Activated naive CD4-positive, alpha-beta T cell treated with anti-CD3 and anti-CD28 coated beads for 36 hours (primary cell): ENCODE measurements at places on chromosomes 4 and X.

DNA sequence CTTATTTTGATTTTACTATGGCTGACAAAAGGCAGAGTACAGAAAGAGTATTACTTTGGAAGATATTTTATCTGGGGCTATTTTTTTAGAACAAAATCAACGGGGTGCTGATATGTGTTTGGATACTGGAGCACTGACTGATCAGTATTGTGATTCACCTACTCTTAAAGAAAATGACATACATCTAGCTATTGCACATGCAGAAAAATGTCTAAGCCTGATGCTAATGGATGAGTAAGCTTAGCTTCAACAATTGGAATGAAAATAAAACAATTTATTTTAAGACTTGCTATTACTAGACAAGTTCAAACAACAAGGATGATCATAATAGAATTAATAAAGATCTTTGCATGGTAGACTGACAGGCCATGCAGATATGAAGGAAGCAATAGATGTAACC is 262.0 kb downstream of the PPP1R2C start:
- no peak for DNase-seq

- no peak for DNase-seq
These were observed 77.0 kb downstream of the REELD1 start for GRCh38 chr4:146291313-146291712.

- no peak for DNase-seq
These were observed 84.8 kb downstream of the CLDN34 start for GRCh38 chrX:10051866-10052480.

DNA sequence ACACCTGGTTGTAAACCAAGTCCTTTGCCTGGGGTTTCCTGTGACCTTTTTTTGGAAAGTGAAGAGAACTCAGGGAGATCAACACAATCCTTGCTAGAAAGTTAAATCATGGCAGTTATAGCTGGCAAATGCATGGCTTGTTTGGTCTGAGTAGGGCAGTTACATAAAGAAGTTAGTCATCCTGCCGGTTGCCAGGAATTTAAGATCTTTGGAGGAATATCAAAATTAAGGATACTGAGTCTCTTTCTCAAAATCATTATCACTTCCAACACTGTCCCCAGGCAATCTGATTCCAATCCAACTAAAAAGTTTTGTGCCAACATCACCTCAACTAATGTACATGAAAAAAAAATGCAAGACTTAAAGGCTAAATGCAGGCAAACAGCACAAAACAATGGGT is 40.3 kb downstream of the C4orf54 start:
- DNase-seq, result no peak

GRCh38 chr4:84977396-84977795 is 10.9 kb upstream of the WDFY3 start:
- DNase-seq, result no peak

DNA sequence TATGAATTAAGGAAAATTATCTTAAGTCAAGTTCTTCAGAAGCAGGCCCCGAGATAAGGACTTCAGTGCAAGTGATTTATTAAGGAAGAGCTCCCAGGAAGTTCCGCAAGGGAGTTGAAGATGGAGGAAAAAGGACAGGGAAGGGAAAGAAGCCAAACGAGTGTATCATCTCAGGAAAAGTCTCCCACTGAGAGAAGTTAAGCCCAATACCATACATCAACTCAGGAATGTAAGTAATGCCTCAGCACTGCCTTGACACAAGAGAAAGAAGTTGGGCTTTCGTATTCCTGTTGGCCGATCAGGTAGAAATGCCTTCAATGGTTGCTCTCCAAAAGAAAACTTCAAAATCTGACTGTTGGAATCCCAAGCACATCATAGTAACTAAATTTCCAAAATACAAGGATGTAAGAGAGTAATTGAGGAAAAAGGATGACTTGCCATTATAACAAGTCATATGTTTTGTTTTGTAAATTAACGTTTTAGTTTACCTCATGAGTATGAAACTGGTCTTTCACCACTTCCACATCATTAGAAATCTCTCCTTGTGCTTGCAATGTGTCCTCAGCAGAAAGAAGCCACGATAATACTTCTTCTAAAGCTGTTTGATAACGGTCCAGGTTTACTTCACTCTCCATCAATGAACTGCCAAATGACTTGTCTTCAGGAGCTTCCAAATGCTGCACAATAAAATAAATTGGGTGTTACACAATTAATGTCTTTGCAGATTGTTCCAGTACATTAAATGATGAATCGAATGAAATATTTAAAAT is 566.7 kb downstream of the DMD start:
- DNase-seq, result no peak

- no peak for DNase-seq
These were observed 21.7 kb downstream of the TMEM184C start for GRCh38 chr4:147638942-147639341.

GRCh38 chr4:39931441-39931901 is 46.2 kb downstream of the PDS5A start:
- peak; percentile 31 for DNase-seq
